Heart right ventricle (tissue), 16 donors: ENCODE measurements at places on chromosomes 2 and 18. TPM values are rescaled to one million over a fixed set of nuclear protein-coding genes. Genes with fewer than 3 reads are reported as not detected.

DNA sequence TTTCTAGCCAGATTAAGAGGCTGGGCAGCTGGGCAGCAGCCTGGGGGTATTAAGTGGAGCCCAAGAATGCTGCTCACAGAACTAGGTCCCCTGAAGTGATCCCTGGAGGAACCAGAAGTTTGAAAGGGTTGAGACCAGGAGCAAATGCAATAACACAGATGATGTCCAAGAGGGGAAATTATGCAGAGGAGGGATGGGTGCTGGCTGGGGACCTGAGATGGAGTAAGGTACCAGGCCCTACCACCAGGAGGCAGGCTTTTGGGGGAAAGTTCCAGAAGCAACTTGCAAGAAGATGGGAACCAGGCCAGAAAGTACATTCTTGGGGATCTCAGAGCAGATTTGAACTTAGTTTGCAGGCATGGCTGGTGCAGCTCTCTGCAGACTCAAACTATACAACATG is 175.1 kb downstream of the NCK2 start:
- H3K36me3 ChIP-seq: no peaks in the 10 kb centered on the region
- H3K27ac ChIP-seq: no peak overlapping the region
- DNase-seq: no peak
- no peak overlapping the region for H3K4me3 ChIP-seq

DNA sequence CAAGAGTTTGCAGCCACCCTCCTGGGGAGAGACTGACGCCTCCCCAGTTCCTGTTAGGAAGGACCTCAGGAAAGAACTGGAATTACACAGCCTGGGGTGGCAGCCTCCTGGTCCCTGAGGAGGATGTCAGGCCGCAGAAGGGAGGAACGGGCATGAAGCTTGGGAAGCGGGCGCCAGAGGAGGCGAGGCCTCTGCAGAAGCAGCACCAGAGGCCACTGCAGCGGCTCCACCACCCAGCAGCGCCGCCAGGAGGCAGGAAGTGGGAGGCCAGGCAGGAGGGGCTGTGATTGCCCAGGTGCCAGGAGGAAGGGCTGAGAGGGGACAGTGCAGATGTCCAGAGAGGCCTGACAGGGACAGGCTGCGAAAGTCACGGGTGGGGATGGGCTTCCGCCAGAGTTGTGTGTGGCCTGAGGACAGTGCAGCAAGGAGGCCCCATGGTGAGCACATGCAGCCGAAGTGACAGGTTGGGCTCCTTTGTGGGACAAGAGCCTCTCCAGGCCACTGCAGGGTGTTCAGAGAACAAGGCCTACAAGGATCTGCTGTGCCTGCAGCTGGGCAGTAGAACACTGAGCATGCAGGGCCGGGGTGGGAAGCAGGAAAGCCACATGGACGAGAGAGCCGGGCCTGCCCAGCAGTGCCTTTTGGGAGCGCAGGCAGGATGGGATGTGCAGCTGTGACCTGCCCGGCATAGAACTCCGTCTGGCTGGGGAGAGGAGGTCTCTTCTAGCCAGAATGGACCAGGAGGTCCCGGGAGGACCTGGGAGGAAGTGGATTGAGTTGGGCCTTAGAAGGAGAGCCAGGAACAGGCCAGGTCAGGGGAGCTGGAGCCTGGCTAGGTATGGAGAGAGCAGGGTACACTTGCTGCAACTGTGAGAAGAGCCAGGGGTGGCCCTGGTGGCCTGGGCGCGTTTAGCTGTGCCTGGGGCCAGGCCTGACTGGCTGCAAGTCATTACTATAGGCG is 39.1 kb upstream of the ALPP start:
- H3K4me1 ChIP-seq: no peaks in the 10 kb centered on the region
- H3K4me3 ChIP-seq: no peak overlapping the region
- H3K27me3 ChIP-seq: no peaks in the 10 kb centered on the region
- no peaks in the 10 kb centered on the region for H3K36me3 ChIP-seq
- no peak for DNase-seq

- no peak for DNase-seq
- no peaks in the 10 kb centered on the region for H3K27me3 ChIP-seq
- no peak overlapping the region for H3K4me3 ChIP-seq
- H3K4me1 ChIP-seq: peaks cover 5% of the 10 kb centered on the region
- H3K36me3 ChIP-seq: no peaks in the 10 kb centered on the region
Measured at GRCh38 chr2:119350311-119350998, 16.2 kb downstream of the C2orf76 start.

DNA sequence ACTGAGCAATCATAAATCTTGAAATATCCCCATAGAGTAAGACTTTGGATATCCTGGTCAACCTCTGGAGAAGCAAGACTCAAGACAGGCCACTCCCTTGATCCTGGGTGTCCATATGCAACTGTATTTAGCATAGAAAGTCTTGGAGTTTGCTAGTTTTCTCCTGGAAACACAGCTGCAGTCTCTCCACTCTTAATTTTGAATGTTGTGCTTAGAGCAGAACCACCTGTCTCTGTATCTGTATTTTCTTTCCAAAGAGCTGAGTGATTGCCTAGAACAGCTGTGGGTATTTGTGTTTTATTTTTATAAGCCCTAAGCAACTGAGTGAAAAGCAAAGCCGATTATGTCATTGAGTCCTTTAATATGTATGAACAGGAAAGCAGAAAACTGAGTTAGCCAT is 64.1 kb upstream of the ADAM23 start:
- H3K4me3 ChIP-seq: no peak overlapping the region
- no peaks in the 10 kb centered on the region for H3K27me3 ChIP-seq
- DNase-seq: no peak
- no peaks in the 10 kb centered on the region for H3K36me3 ChIP-seq
- H3K4me1 ChIP-seq: peaks cover 5% of the 10 kb centered on the region

- no peaks in the 10 kb centered on the region for H3K36me3 ChIP-seq
- H3K27ac ChIP-seq: no peak overlapping the region
- DNase-seq: no peak
- H3K4me3 ChIP-seq: no peak overlapping the region
- H3K27me3 ChIP-seq: peaks cover 70% of the 10 kb centered on the region
Measured at GRCh38 chr18:79786786-79787526, 10.8 kb upstream of the KCNG2 start.

- peak overlapping the region; percentile 13 for H3K27ac ChIP-seq
- no peaks in the 10 kb centered on the region for H3K27me3 ChIP-seq
- H3K36me3 ChIP-seq: peaks cover 93% of the 10 kb centered on the region
- peaks cover 15% of the 10 kb centered on the region for H3K4me1 ChIP-seq
- H3K4me3 ChIP-seq: peak overlapping the region; percentile 26
Measured at GRCh38 chr2:178627401-178627800, 147.1 kb downstream of the PLEKHA3 start.

DNA sequence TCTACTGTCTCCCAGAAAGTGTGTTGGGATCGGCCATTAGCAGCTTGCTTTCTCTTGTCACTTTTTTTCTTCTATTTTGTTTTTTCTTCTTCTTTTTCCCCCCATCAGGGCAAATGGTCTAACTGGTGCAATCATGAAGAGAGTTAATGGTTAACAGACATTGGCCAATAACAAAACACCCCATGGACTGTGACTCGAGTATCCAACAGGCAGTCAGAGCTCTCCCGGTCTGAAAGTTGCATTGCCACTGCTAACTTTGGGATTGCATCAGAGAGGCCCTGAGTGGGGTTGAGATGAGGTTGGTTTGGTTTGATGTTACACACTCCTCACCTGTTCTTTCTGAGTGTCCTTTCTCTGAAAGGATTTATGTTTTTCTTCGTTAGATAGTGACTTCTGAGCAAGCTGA is 12.9 kb upstream of the SNORC start:
- DNase-seq: no peak
- no peaks in the 10 kb centered on the region for H3K36me3 ChIP-seq
- no peak overlapping the region for H3K27ac ChIP-seq
- no peaks in the 10 kb centered on the region for H3K27me3 ChIP-seq

DNA sequence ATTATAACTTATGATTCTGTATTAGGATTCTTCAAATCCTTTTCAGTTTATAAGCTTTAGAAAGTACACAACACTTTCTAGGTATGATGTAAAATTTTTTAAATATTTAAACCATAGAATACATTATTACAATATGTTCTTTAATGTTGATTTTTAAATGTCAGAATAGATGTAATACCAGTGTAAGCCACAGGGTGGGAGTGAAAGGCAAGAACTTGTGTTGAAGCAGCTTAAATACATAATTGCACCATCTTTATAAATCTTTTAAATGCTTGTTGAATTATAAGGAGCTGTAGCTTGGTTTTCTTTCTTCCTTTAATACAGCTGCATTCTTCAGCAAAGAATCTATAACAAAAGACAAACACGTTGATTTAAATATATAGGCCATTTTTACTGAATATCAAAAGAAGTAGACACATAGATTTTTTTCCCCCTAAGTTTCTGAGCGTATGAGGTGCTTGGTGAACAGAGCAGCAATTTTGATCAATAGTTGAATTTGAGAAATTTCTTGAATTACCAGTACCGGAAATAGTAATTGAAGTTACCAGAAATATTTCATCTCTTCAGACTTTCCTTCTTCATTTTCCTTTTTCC is 63.0 kb downstream of the TANK start:
- DNase-seq: no peak
- H3K27me3 ChIP-seq: no peaks in the 10 kb centered on the region
- H3K27ac ChIP-seq: no peak overlapping the region
- no peak overlapping the region for H3K4me3 ChIP-seq
- H3K36me3 ChIP-seq: peaks cover 73% of the 10 kb centered on the region
- H3K4me1 ChIP-seq: no peaks in the 10 kb centered on the region

DNA sequence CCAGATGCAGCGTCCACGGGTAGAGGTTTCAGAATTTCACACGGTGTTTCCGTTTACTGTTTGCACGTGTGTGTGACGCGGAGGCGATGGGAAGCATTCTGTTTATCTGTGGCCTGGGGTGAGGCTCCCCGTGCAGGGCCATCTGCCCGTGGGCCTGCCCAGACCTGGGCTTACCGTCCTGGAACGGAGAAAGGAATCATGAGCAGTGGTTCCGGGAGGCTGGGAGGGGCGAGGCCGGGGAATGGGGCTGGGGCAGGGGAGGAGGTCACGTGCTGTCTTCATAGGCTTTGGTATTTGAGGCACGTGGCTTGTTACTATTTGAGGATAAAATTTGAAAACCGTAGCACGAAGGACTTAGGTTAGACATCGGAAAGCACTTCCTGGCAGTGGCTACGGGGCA is 77.9 kb downstream of the RTP5 start:
- H3K27me3 ChIP-seq: peaks cover 33% of the 10 kb centered on the region
- H3K36me3 ChIP-seq: no peaks in the 10 kb centered on the region
- no peak overlapping the region for H3K4me3 ChIP-seq
- no peak for DNase-seq

DNA sequence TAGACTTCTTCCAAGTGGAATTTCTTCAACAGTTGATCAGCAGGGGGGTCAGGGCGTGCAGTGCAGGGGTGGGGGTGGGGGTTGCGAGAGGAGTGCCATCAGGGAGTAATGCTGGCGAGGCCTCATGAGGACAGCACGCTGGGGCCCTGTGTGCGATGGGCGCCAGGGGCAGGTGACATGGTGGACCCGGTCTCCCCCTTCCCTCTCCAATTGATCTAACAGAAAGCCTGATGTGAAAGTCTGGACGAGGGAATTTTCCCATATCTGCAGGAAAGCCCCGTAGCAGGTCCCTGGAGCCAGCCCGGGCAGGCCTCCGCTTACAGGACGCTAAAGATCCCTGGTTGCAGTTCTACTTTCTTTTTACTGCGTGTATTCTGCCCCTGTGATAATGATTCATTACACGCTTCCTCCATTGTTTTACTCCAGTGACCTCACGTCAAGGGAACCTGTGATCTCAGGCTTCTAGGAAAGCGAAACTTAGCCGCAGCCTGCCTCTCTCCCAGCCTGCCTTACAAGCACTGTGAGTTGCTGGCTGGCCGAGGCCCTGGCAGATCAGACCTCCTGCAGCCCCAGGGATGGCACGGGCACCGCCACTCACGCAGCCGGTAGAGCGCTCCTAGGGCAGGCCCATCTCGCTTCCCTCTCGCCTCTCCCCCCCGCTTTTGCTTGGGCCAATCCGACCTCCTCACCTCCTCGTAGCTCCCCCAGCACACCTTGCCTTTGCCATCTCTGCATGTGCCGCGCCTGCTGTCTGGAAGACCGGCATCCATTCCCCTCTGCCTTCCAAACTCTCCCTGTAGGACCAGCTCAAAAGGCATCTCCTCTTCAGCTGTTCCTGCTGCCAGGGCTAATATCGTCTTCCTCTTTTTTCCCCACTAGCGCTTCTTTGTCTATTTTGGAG is 19.2 kb downstream of the NEURL3 start:
- H3K27me3 ChIP-seq: no peaks in the 10 kb centered on the region
- DNase-seq: peak; percentile 69
- no peaks in the 10 kb centered on the region for H3K36me3 ChIP-seq
- H3K27ac ChIP-seq: peak overlapping the region; percentile 92
- H3K4me3 ChIP-seq: peak overlapping the region; percentile 34

DNA sequence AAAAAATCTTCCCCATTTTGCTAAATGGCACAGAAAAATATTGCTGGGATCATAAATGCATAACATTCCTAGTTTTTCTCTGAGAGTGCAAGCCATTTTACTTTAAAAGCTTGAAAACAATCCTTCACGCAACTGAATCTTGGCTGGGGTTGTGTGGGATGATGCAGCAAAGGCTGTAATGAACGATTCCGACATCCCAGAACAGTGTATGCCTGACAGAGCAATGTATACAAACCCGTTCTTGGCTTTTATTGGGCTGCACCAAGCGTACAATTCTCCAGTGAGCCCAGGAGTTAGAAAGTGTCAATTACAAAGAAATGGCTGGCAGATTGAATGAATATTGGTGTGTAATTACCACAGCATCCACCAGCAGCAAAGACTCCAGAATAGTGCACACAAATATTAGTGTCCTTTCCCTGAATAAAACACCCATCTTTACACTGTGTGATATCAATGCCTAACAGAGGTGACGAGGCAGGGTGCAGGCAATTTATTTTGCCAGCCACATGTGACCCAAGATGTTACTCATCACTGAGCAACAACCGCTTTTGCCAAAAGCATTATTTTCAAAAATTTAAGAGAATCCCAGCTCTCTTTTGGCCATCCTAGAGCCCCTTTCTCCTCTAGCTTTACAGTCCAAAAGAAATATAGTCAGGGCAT is 578.6 kb upstream of the CHAC2 start:
- DNase-seq: no peak
- no peak overlapping the region for H3K27ac ChIP-seq
- no peaks in the 10 kb centered on the region for H3K4me1 ChIP-seq

Gene MAIP1
- total RNA-seq: 26.9 TPM

Gene MC5R
- not detected for total RNA-seq

Gene FABP1
- not detected for total RNA-seq

Gene EDAR
- total RNA-seq: not detected

Gene CCBE1
- 0.48 TPM for total RNA-seq

Gene ICOS
- 1.2 TPM for total RNA-seq

Gene CYRIA
- 1.5 TPM for total RNA-seq

Gene SCN2A
- total RNA-seq: 0.12 TPM
